ENCODE measurements at places on chromosomes 5 and 9. TPM values are rescaled to one million over a fixed set of nuclear protein-coding genes. Genes with fewer than 3 reads are reported as not detected.

DNA sequence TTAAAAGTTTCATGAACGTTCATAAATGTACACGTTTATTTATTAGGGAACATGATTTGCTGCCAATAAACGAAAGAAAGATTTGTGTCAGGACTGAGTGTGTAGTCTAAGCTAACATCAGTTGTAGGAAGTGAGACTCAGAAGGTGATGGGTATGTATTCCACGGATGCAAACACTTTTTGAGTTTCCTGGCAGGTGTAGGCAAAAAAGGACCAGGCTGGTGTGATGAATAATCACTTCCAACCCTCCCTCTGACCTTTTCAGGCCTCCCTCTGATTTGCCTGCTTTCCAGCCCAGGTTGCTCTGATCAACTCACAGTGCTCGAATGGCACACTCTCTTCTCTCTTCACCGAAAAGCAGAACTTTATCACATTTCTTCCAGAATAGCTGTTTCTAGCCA, 51.8 kb downstream of the BASP1 start:
- no peak for DNase-seq
- no peak overlapping the region for H3K4me3 ChIP-seq
- H3K4me1 ChIP-seq: no peaks in the 10 kb centered on the region

The RPL37 gene
- 1,192 TPM for total RNA-seq

DNA sequence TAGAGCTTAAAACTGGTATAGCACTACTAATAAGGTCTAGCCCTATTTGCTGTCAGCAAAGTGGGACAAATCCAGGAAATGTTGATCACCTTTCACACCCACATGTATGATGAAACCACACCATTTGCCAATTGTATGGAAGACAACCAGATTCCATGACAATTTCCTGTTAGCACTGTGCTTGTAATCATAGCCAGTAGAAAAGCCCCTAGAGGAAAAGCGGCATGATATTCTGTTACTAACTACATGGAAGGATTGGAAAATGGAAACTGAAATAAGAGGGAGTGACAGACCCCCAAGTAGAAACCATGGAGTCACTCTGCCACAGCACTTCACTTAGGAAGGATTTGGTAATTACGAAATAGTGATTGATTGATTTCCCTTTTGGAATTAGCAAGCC, 923 bp downstream of the SPATA6L start:
- no peak overlapping the region for H3K4me3 ChIP-seq
- H3K27me3 ChIP-seq: peaks cover 3% of the 10 kb centered on the region
- H3K36me3 ChIP-seq: no peaks in the 10 kb centered on the region
- no peak for DNase-seq
- no peak overlapping the region for H3K27ac ChIP-seq
- H3K4me1 ChIP-seq: peaks cover 67% of the 10 kb centered on the region

- H3K36me3 ChIP-seq: no peaks in the 10 kb centered on the region
- no peak overlapping the region for H3K27ac ChIP-seq
- H3K4me3 ChIP-seq: no peak overlapping the region
- peak; percentile 40 for DNase-seq
- H3K4me1 ChIP-seq: peaks cover 19% of the 10 kb centered on the region
Observed at GRCh38 chr5:132009706-132010405, 1.6 kb downstream of the ACSL6 start.

GRCh38 chr9:133821601-133822429, 83.7 kb upstream of the SARDH start:
- no peaks in the 10 kb centered on the region for H3K4me1 ChIP-seq
- H3K27ac ChIP-seq: no peak overlapping the region
- no peaks in the 10 kb centered on the region for H3K27me3 ChIP-seq
- H3K4me3 ChIP-seq: no peak overlapping the region
- H3K36me3 ChIP-seq: no peaks in the 10 kb centered on the region

The JAKMIP2 gene
- total RNA-seq: 6.1 TPM

DNA sequence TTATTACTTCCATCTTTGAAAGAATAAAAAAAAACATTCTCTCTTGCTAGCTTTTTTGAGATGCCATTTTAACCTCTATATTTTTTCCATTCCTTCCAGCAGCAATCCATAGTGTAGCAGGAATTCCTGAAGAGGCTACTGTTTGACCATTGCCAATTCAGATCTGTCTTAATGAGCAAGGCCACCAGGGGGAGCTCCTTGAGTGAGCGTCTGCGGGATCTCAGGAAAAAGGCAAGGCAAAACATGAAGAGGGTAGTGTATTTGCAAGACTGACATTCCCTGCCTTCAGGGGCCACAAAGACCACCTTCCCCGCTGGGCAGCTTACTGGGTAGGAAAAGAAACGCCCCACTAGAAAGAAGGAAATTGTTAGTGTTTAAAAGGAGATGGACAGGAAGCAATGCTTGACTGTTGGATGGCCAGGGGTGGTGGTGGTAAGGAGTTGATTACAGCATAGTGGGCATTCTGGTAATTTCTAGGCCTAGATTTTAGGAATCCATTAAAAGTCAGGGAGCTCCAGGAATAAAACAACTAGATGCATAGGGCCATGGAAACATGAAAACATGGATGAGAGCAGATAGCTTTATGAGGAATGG, 206.6 kb upstream of the HAPLN1 start:
- DNase-seq: no peak
- H3K27me3 ChIP-seq: no peaks in the 10 kb centered on the region
- H3K4me1 ChIP-seq: no peaks in the 10 kb centered on the region
- H3K36me3 ChIP-seq: no peaks in the 10 kb centered on the region
- H3K27ac ChIP-seq: no peak overlapping the region

The PGM5 gene
- total RNA-seq: not detected

The PCDHB11 gene
- total RNA-seq: not detected

GRCh38 chr9:84996029-84996428, 326.5 kb downstream of the NTRK2 start:
- DNase-seq: no peak
- no peaks in the 10 kb centered on the region for H3K27me3 ChIP-seq

- H3K27me3 ChIP-seq: peaks cover 42% of the 10 kb centered on the region
- H3K4me3 ChIP-seq: no peak overlapping the region
- H3K4me1 ChIP-seq: no peaks in the 10 kb centered on the region
- no peaks in the 10 kb centered on the region for H3K36me3 ChIP-seq
- H3K27ac ChIP-seq: no peak overlapping the region
Observed at GRCh38 chr9:132793606-132794580, 84.2 kb downstream of the AK8 start.

DNA sequence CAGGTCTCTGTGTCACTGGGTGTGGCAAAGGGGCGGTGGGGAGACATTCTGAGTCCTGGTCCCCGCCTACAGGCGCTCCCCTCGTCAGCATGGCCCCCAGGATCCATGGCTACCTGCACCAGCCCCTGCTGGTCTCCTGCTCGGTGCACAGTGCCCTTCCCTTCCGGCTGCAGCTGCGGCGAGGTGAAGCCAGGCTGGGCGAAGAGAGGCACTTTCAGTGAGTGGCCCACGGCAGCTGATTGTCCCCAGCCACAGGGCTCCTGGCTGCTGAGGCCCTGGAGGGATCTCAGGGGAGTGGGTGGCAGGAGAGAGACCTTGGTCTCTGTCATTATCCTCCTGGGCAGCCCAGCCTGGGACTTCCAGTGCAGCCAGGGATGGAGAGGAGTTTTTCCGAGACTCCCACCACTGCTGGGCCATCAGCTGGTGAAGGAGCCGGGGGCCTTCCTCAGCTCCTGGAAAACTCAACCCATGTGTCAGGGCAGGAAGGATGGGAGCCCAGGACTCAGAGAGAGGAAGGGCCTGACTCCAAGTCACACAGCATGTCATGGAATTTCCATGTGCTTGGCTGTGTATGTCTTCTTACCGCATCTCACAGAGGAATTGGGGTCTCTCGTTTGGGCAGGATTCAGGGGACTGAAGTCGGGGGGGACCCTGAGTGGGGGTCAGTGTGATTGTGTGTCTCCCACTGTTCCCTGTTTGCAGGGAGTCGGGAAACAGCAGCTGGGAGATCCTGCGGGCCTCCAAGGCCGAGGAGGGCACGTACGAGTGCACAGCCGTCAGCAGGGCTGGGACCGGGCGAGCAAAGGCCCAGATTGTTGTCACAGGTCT, 37.4 kb downstream of the HMCN2 start:
- no peak overlapping the region for H3K27ac ChIP-seq
- H3K27me3 ChIP-seq: no peaks in the 10 kb centered on the region
- H3K4me3 ChIP-seq: no peak overlapping the region
- no peak for DNase-seq

DNA sequence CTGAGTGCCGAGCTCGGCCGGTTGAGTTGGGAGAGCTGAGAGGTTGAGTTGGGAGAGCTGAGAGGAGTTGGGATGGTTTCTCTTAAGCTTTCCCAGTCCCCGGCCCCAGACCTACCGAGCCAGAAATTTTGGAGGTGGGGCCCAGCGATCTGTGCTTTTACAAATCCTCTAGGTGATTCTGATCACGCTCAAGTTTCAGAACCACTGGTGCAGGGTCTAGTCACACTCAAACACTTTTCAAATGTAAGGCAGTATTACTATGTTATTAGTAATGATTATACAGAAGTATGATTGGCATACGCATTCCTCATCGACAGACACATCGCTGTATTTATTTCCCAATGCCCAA, 256 bp upstream of the CLINT1 start:
- H3K36me3 ChIP-seq: peaks cover 18% of the 10 kb centered on the region
- H3K4me3 ChIP-seq: peak overlapping the region; percentile 87
- no peak for DNase-seq
- no peaks in the 10 kb centered on the region for H3K27me3 ChIP-seq
- H3K27ac ChIP-seq: peak overlapping the region; percentile 94

DNA sequence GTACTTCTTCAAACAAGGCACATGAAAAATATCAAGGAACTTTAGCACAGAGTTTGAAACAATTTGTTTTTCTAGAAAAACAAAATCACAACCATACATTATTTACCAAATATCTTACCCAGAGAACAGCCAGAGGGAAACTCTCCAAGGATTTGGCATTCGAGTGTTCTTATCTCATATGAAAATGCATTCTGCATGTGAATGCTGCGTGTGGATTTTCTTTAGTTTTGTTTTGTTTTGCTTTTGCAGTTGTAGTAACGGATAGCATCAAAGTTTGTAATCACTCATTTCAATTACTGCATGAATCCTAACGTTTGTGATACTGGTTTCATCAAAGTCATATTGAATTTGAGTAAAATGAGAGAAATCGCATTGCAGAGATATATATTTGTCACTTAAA, 28.0 kb downstream of the ADAMTSL1 start:
- no peaks in the 10 kb centered on the region for H3K27me3 ChIP-seq
- no peak for DNase-seq
- H3K27ac ChIP-seq: no peak overlapping the region
- no peak overlapping the region for H3K4me3 ChIP-seq
